Stimulated activated CD8-positive, alpha-beta memory T cell treated with anti-CD3 and anti-CD28 coated beads, Interleukin-7, amount 100 ng/mL, for 1 hour (primary cell): ENCODE measurements at places on chromosomes 7 and 10.

DNA sequence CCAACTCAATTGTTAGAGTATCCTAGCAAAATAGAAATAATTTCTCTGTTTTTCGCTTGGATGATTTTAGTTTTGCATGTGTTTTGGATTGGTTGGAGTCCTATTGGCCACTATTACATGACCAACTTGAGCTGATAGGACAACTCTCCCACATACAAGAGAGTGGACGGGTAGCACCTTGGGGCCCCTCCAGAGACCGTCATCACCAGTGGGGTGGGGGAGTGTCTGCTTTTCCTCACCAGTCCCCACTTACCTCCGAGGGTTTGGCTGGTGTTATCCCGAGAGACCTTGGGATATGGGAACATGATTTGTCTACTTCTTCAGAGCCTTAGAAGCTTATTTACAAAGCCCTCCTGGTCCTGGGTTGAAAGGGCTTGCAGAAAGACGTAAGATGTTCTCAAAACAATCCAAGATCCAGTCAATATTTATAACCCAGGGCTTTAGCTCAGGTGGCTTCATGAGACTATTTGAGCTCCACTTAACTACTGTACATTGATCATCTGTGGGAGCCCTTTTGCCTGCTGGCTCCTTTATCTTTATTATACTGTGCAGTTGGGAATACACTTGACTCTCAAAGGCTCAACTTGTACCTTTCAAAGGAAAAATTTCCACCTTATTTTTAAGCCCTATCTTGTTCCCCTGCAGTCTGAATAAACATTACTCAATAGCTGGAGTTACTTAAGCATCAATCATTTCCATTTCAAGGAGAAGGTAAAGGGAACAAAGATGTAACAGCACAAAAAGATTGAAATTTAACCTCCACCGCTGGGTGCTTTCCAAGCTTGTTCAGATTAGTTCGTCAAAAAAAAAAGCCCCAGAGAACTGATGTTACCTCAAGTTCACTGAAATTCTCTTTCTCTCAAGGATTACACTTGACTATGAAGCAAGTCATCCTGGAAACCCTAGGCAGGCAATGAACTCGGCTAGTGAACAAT is 119.7 kb downstream of the WDR11 start:
- no peak for DNase-seq

DNA sequence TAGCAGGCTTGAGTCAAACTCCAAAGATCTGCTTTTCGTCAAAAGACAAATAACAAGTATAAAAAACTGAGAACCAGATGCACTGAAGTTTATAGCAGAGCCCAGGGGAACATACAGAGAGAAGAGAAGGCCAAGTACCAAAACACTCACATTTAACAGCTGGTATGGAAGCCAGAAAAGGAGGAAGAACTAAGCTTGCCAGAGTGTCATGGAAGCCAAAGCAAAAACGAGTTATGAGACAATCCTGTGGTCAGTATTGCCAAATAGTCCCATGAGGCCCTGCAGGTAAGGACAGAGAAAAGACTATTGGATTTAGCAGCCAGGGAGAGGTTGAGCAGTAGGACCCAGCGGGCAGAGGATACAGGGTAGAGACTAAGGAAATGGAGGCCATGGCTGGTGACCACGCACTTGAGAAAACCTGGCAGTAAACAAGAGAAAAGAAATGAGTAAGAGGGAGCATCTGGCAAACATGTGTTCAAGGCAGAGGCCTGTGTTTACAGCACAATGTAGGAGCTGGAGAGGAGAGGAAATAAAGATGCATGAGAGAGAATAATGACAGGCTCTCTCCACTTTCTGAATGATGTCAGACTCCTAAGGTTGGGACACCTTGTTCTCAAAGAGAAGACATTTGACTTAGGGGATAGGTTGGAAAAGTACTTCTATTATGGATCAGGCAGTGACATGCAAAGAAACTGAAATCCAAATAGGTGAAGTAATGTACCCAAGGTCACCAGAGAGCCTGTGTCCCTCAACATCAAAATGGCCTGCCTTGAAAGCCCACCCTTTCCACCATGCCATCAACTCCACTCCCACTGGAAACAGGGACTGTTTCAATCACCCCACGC is 9.1 kb downstream of the CREB3L2 start:
- DNase-seq, result no peak

DNA sequence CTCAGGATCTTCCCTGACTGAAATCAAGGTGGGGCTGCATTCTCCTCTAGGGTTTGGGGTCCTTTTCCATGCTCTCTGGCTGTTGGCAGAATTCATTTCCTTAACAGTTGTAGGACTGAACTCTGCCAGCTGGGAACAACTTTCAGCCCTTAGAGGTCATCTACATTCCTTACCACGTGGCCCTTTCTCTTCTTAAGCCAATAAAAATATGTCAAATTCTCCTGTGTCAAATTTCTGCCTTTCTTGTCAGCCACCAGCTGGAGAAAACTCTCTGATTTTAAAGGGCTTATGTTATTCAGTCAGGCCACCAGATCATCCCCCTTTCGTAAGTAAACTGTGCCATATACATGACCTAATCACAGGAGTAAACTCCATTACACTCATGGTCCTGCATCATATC is 95.3 kb upstream of the IL6 start:
- no peak for DNase-seq

- no peak for DNase-seq
These were observed 35.3 kb upstream of the HIBADH start for GRCh38 chr7:27697861-27698430.

DNA sequence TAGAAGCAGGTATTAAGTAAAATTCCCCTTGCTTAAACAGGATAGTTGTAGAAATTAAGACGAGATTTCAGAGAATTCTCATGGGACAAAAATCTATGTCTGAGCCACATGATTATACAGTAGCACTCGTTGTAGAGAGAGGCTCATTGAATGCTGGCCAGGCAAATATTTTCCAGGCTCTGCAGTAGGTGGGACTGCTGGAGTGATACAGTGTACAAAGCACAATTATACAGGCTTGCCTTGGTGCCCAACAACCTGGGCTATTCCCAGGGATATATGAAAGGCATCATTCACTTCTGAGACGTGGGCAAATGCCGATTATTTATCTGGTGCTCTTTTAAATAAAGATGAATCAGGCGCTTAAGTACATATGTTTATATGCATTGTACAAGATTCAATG is 380.6 kb downstream of the PHTF2 start:
- no peak for DNase-seq

GRCh38 chr7:130207642-130208041 is at the start of gene SSMEM1:
Gene SSMEM1, plus strand, starts transcription at chr7:130207860. Its CDS starts 51 bp downstream, at chr7:130207911.
- DNase-seq, result no peak

DNA sequence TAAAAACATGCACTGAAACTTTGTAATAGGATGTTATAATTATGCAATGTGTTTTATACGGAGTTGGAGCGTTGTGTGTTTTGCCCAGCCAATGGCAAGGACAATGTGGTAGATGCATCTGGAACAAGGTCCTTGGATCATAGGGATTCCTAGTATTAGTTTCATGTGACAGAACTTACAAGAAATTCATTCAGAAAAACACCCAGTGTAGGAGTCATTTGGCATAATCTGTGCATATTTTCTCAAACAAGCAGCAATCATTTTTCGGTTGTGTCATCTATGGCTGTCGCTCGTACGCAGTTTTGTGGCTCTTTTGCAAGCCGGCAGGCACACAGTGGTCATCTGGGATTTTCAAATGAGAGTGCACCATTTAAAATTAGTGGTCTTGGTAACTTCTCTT is 19.8 kb downstream of the CREB5 start:
- DNase-seq, result no peak

DNA sequence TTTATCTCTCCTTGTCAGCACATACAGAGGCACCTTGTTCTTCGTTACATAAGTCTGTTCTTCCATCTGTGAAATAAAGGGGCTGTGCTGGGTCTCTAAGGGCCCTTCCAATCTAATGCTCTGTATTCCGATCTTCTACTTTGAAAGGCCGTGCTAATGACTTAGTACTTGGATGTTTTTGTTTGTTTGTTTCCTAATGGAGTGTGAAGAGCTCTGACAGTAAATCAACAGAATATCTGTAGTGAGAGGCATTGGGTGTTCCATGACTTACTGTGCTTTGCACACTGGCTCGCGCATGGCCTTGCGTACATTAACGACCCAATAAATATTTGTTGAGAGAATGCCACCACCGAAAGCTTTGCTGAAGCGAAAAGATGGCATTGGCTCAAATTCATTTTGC is 162.1 kb downstream of the CHN2 start:
- DNase-seq, result no peak

DNA sequence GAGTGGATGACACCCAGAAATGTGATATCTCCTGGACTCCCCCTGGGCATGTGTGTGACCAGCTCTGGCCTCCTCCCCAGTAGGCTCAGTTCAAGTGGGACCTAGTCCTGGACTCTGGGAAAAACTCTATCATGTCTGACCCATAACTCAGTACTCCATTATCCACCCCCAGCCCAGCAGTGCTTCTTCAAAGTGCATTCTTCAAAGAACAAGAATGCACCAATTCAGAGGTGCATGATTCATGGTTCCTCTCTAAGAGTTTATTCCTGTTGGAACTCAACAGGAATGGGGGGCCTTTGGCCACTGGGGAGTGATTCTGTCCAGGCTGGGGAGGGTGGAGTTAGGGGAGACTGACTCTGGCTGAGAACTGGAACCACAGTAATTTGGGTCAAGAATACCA is 173.6 kb upstream of the CXCL12 start:
- DNase-seq, result no peak

- no peak for DNase-seq
These were observed 14.9 kb downstream of the PFKFB3 start for GRCh38 chr10:6217611-6218010.
